Bronchial epithelial cell (primary cell): ENCODE measurements at places on chromosomes 7 and 10.

GRCh38 chr7:118872568-118872967 is 648.1 kb downstream of the ANKRD7 start:
- DNase-seq, result peak; percentile 97

- DNase-seq, result no peak
Observed at GRCh38 chr10:49133706-49134248, at the start of gene FAM170B. Gene FAM170B, minus strand, starts transcription at chr10:49134021. Its CDS starts 103 bp downstream, at chr10:49133918.

DNA sequence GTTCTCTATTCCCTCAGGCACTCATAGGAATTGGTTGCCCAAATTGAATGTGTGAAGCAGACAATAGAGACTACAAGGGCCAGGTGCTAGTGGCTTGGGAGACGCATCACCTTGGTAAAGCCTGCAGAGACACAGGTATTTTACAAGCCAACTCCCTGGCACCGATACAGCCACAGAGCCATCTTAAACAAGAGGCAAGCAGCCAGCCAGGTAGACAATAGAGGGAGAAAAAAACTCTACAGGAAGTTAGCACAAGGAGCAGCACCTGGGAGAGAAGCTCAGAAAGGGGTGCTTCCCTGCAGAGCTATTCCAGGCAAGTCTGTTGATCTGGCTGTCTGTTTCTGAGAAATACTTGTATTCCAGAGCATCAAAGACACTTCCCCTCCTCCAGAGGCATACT is 43.0 kb upstream of the CDK1 start:
- DNase-seq, result no peak

- no peak for DNase-seq
Observed at GRCh38 chr10:11625019-11625735, 13.7 kb upstream of the USP6NL start.

DNA sequence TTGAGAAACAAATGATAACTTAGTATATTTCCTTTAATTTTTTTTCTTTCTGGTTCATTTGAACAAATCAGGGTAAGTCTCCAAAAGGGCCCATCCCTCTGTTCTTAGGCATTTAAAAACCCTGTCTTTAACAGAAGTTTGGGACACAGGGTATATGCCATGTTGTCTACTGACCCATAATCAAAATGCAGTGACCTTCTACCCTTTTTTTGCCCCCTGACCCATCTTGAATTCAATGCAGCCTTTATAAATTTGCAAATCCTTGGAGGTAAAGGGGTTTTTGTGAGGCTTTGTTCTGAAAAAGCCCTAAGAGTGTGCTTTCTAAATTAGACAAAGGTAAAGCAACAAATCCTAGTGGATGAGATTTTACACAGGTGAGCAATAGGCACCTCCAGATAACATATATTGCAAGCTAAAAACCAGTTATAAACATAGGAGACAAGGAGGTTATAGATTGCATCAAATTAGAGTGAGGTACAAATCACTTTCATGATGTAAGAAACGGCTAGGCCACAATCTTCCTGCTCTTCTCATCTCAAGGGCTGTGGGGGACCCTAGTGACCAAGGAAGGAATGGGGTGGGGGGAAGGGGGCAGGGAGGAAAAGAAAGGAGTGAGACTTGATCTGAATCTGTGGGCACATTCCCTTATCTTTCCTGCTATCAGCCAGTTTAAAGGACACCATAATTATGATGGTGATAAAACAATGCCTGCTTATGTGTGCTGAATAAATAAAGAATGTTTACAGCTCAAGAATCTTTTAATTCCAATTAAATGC is 2.7 kb downstream of the SKIDA1 start:
- no peak for DNase-seq
